ENCODE measurements at places on chromosomes 2 and 18.

GRCh38 chr2:64792995-64793639 is 139.4 kb upstream of the SERTAD2 start:
- DNase-seq, result peak; percentile 64

GRCh38 chr2:60058781-60059180 is 494.7 kb downstream of the BCL11A start:
- DNase-seq, result no peak

DNA sequence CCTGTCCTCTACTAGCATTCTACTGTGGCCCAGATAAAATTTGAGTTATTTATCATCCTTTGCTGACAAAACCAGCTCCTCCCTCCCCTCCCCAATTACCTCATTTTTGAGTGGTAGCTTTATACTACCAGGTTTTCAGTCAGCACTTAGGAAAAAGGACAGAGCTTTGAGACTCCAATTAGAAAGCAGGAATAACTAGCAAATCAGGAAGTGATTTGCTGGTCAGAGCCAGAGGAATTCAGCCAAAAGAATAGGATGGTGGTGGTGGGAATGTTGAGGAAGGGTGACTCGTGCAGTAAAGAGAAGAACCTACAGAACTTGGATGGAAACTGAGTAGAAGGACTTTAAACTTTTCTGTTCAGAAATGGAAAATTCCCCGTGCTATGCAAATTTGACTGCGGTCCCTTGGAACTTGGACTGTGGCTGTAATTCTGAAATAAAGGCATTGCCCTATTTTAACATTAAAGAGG is 3.7 kb downstream of the MYL12B start:
- no peak for DNase-seq

DNA sequence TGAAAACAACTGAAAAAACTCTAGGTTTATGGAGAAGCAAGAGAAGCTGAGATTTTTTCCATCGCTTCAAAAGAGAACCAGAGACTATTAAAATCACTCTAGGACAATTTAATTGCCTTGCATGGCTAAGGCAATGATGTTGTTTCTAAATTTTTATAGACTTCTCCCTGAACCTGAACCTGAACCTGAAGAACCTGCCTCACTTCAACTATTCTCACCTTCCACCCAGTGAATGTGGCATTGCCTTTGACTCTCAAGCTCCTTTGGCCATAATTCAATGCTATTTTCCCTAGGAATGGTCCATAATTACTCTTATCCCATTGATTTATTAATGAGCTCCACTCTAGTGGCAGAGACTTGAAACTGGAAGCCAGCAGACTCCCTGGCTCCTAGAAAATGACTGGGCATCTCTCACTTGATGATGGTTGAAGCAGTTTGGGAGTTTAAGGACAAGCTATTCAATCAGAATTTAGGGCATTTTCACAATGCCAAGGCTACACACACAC is 303.8 kb upstream of the UBE2E3 start:
- DNase-seq, result no peak

- DNase-seq, result no peak
Observed at GRCh38 chr18:23301972-23302371, 151.1 kb upstream of the RIOK3 start.

- DNase-seq, result no peak
Observed at GRCh38 chr2:105821428-105822125, 76.9 kb downstream of the NCK2 start.

DNA sequence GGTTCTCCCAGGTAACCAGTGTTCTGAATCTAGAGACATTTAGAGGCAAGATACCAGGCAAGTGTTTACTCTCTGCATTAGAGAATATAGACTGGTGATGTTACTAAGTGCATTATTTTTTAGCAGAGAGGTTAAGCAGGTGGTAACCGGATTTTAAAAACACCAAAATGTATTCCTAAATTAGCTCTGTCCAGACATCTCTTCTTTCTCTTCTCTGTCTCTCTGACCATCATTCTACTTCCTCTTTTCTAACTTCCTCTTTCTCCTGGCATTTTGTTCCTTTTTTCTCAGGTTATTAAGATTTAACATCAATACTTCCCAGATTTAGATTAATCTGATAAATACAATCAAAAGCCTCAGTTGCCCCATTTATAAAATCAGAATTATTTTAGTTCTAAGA is 31.7 kb upstream of the DYNC1I2 start:
- no peak for DNase-seq

DNA sequence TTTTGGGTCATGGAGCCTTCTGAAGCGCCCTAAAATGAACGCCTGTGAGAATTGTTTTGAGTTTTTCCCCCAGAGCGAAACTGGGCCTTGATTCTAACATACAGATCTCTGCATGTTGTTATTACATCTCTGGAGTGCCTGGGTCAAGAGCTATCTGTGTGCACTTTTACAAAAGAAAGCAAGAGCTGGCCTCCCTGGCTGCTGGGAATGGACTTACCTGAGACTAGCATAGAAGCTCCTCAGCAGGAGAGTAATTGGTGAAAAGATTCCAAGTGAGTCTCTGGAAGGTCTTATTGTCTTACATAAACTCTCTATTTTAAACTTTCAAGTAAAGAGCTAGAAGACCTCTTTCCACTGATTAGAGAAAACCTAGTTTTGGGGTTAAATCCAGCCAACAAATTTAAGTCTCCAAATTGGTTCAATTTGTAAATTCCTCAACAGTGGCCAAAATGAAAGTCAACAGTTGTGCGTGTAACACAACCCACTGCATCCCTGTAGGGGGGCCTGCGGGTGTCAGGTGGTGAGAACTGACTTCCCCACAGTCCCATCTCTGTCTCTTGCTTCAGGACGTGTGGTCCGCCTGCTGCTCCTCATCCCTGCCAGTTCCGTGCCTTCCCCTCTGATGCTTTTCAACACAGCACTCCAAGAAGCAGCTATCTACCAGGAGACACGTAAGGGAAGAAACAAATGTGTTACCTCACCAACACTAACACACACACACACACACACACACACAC is 206.1 kb downstream of the SH3BP4 start:
- DNase-seq, result no peak

DNA sequence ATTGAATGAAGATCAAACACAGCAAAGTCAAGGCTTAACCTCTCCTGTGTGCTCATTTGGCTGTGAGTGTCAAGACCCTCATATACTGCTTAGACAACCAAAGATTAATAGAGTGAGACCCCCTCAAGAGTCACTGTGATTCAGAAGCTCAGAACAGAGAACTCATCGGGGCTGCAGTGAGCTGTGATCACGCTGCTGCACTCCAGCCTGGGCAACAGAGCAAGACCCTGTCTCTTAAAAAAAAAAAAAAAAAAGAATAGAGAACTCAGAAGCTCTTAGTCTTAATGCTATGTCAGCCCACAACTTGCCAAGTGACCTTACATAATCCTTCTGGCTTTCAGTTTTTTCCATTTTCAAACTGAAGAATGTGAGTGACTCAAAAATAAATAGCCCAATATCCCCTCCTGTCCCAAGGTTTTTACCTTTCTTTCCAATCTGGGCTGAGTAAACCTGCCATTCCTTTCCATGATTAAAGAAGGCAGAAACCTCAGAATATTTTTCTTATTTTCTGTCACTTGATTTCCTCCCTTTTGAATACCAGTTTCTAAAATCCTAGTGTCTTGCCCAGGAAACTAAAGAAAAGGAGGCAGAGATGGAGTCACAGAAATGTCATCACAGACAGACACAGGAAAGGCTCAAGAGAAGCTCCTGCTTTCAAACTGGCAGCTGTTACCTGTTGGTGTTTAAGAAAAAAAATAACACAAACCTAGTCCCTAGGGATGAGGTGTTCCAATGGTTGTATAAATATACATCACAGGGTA is 102.4 kb downstream of the CACNB4 start:
- no peak for DNase-seq

GRCh38 chr18:49853436-49853835 is 40.1 kb upstream of the ACAA2 start:
- no peak for DNase-seq

- DNase-seq, result no peak
Observed at GRCh38 chr2:9524291-9524690, 31.3 kb downstream of the ADAM17 start.

GRCh38 chr18:306608-307255 is 38.9 kb upstream of the THOC1 start:
- no peak for DNase-seq

DNA sequence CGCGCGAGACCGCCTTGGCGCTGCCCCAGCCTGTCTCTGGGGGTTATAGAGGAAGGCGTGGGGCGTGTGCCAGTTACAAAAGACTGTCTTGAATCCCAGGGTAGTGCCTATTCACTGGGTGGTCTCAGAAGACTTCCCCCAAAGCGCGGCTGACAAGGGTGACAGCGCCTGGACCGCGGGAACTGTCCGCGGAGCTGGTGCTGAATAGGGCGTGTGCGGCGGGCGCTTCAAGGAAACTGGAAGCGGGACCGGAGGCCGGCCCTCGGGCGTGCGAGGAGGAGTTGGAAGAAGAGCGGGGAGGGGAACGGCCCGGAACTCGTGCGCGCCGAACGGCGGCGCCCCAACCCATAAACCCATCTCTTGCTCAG is 2.3 kb downstream of the EGR4 start:
- DNase-seq, result no peak

Measured in HCEC 1CT (cell line).